ENCODE measurements at places on chromosomes 6 and 20.

GRCh38 chr6:107822176-107823046 lies 1.7 kb downstream of the SCML4 start:
- DNase-seq = no peak

DNA sequence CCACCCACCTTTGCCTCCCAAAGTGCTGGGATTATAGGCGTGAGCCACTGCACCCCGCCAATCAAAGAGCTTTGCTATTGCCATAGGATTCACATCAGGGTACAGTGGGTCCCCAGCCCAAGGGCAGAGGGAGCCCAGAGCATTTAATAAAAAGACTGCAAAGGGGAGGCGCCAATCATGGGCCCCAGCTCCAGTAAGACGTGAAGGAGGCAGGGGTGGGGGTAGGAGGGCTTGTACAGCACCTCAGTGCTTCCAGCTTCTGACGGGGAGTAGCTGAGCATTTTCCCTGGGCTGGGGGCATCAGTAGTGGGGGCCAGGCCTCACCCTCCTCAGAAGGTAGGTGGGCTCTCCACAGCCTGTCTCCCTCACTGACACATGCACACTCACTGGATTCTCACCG lies 1.5 kb downstream of the ADA start:
- no peak for DNase-seq

DNA sequence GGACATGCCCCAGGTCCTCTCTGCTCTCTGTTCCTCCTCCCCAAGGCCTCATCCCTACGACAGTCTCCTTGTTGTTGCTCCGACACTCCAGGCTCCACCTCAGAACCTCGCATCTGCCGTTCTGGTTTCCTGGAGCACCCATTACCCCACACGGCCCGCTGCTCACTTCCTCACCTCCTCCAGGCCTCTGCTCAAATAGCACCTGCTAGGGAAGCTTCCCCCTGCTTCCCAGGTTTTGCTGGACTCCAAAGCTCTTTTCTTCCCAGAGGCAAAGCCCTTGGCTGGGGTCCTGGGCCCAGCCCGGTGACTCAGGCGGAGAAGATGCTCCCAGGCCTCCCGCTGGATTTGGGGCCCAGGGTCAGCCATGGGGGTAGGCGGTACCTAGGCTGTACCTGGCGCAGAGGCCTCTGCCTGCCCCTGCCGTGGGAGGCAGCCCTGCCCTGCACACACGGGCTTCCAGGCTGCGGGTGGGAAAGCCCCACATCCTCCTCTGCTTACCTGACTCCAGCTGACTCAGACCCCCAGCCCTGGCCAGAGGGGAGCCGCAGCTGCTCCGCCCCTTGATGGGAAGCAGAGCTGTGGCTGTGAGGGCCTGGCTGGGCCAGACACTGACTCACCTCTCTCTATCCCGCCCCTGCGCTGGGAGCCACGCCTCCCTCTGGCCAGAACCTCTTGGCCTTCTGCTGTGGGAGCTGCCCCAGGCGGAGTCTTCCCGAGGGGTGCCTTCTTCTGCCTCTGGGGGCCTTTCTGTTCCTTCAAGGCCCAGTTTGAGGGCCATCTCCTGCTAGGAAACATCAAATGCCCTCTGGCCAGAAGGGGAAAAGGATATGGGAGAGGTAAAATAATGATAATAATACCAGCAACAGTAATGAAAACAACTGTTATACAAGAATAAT lies 130.5 kb downstream of the CEBPB start:
- peak; percentile 30 for DNase-seq

DNA sequence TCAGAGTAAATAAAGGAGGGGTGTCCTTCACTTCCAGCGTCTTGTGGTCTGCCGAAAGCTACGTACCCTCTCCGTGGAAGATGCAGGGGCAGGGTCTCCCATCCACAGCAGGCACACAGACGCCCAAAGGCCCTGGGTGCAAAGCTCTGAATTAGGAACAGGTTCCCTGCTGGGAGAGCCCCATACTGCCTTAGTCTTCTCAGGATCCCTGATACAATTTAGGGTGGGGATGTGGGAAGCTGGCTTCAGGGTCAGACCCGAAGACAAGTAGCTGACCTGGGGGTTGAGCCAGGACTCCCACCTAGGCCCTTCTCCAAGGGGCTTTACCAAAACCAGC lies 74.1 kb downstream of the TTLL2 start:
- DNase-seq = no peak

DNA sequence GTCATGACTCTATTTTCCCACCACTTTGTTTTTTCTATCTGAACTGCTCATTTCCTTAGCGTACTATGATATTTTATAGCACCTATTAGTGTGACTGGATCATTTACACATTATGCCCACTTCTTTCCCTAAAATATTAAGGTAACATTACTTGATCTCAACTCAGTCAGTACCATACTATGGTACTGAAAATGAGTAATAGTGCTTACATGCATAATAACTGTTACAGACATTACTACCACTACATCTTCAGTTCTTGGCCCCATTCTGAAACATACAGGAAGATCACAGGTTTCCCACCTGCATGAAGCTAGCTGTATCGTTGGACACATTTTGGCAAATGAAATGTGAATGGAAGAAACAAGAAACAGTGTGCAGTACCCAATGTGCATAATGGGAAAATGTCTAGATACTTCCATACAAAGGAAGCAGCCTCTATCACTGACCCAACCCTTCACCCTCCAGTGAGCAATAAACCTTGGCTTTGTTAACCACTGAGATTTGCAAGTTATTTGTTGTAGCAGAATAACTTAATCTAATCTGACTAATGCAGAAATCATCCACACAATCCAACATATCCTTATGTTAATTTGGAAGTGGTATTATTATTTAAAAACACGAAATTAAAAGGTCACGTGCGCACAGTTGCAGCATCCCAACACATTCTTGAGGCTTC lies 108.6 kb upstream of the DOK5 start:
- no peak for DNase-seq

GRCh38 chr6:88220493-88220892 lies 54.3 kb upstream of the CNR1 start:
- no peak for DNase-seq

Data from esophagus squamous epithelium (tissue), 5 donors.